ENCODE measurements at places on chromosomes 16 and 17. TPM values are rescaled to one million over a fixed set of nuclear protein-coding genes. Genes with fewer than 3 reads are reported as not detected.

The KRT35 gene
- not detected for polyA plus RNA-seq

The HP gene
- polyA plus RNA-seq = 0.27 TPM

The KRTAP16-1 gene
- polyA plus RNA-seq = not detected

The TP53I13 gene
- 43.7 TPM for polyA plus RNA-seq

The NUP93 gene
- polyA plus RNA-seq = 36.0 TPM

The PIRT gene
- polyA plus RNA-seq = 0.01 TPM

The CX3CL1 gene
- 5.9 TPM for polyA plus RNA-seq

The TMEM88 gene
- polyA plus RNA-seq = 9.7 TPM

The TNFSF13 gene
- 5.4 TPM for polyA plus RNA-seq

The GPR179 gene
- polyA plus RNA-seq = 0.04 TPM

The TMEM114 gene
- polyA plus RNA-seq = not detected

The KRTAP4-4 gene
- polyA plus RNA-seq = not detected

The ADAMTS18 gene
- polyA plus RNA-seq = under 0.01 TPM

The NPIPB13 gene
- polyA plus RNA-seq = 7.4 TPM

The TXNL4B gene
- 6.0 TPM for polyA plus RNA-seq

The CORO1A gene
- 18.4 TPM for polyA plus RNA-seq

The C17orf75 gene
- 7.3 TPM for polyA plus RNA-seq
